Stimulated activated naive B cell treated with anti-CD40 and anti-IgM and Interleukin-4, amounts not matched to agents 10 μg/mL and 1 μg/mL and 100 μg/mL, for 72 hours (primary cell): ENCODE measurements at places on chromosomes 12 and 14.
A peak's percentile ranks its signal among the peaks of the same experiment; 100 is the strongest.

DNA sequence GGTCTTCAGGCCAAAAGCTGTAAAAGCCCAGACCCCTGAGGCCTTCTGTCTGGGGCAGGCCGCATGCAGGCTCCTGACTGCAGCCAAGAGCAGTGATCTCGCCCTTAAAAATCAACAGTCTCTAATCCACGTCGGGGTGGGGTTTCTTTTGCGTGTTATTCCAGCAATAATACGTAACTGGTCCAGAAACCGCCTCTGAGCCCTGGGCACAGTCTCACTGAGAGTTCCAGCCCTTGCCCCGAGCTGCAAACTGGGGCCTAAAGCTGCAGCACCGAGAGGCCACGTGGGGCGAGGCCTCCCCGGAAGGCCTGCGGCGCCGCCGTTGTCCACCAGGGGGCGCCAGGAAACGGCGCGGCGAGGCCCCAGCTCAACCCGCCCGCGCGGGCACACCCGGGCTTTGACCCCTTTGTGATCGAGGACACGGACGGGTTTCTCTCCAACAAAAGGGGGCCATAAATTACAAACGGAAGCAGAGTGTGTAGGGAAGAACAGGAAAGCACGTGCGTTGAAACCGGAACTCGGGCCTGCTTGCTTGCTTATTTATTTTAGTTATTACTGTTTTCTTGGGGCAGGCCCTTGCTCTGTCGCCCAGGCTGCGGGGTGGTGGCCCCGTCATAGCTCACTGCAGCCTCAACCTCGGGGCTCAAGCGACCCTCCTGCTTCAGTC lies 87.2 kb downstream of the NINJ2 start:
- DNase-seq: peak; percentile 79

- DNase-seq: no peak
These were observed 75.5 kb upstream of the FZD10 start for GRCh38 chr12:130086797-130087196.

DNA sequence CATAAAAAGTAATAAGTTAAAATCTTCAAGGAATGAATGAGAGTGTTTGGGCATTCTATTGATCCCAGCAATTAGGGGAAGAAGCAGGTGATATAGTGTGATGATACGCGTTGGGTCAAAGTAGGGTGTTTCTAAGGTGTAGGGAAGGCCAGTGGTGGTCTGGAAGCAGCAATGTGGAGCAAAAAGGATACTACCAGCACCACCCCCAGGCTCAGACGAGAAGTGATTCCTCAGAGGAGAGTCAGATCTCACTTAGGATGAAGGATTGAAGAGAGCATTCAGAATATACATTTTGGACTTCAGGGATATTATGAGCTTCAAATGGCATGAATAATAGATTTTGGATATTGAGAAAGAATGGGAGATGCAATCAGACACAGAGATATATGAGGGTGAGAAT lies 497.6 kb downstream of the RMST start:
- DNase-seq: no peak

DNA sequence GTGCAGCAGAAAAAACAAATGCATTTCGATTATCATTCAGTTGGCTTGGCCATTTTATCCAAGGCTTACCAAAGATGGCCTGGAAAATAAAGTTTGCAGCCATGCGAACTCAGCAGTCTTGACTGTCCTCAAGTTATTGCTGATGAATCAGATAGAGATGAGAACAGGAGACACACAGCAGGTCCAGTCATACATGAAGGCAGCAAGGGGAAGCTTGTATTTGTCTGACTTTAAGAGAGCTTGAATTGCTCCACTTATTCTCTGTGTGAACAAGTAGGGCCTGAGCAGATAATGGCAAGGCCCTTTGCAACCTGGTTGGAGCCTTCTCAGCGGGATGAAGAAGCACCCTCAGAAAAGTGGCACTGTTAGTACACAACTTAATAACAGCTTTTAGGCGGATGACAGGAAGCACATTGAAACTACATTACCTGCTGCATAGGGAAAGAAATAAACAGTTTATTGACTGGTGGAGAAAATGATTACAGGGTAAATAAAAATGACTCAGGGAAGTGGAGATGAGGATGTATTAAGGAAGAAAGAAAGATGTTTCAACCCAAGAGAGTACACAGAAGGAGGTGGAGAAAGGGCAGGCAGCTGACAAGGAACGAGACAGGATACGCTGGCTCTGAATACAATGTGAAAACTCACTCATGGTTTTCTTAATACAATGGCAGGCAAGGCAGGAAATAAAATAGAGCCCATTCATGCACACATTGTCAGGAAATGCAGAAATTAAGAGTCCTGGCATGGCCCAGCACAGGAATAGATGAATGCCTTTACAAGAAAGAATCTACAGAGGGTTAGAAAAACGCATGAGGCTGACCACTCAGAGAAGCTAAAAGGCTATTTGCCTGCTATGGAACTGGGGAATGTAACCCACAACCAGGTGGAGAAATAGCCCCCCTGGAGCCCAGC lies 128.4 kb downstream of the GALC start:
- DNase-seq: no peak

DNA sequence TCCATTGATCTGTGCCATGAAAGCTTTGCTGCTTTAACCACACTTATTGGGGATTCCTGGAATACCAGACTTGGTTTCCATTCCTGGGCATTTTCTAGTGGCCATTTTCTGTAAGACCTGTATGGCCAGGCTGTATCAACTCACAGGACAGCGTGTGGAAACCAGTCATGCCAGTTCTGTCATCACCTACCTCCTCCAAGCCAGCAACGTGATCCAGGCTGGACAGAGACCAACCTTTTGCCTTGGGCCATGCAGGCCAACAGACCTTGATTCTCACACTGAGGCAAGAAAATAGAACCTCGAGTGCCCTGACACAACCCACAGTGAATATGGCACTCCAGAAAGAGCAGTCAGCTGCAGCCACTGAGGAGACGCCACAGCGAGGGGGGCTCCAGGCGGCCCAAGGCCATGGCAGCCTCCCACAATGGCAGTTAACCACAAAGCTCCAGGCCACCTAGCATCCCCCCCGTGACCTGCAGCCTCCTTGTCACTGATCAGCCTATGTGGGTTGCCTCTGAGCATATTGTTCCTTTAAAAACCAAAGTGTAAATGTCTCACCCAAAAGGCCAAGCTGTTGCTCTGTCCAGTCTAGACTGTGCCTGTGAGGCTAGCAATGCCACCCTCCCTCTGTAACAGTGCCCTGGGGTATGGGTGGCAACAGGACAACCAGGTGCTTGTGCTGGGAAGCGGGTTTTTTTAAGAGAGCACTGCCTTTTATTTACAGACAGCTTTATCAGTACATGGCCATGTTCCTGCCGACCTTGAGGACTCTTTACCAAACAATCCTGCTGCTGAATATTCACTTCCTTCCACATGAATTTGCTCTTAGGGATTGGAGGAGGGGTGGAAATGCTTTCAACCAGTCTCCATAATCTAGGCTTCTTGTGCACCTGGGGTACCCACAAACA lies 168.7 kb upstream of the HIF1A start:
- no peak for DNase-seq

- no peak for DNase-seq
These were observed 14.3 kb downstream of the AGAP2 start for GRCh38 chr12:57724003-57724935.

DNA sequence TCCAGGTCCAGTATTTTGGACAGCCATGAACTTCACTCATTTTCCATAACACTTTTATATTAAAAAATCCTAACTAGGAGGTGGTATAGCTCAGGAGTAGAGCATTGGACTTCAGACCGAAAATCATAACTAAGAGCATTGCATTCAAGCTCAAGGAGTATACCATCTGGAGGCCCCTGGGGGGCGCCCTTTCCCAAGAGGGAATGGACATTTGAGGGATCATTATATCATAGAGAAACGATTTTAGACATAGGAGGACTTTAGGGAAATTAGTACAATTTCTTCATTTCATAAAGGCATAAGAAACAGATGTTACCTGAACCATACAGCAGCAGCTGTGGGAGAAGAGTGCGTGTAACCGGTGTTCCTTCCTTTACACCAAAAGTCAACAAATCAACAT lies 5.2 kb upstream of the ATG14 start:
- DNase-seq: no peak

DNA sequence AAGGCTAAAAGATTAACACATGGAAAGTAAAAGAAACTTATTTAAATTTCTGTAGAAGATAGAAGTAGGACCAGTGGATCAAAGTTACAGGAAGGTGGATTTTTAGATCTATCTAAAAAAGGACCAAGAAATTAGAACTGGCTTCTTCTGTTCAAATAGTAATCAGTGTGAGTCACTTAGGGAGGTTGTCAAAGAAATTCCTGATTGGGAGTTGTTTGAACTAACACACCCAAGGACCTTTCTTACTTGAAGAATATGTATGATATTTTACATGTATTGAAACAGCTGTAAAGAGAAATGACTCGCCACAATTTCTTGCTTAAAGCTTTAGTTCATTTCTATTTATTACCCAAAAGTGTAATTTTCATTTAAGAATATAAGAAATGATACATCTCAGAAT lies 256.9 kb downstream of the RAD51B start:
- no peak for DNase-seq

GRCh38 chr12:41777064-41777790 lies 367.4 kb downstream of the GXYLT1 start:
- no peak for DNase-seq

DNA sequence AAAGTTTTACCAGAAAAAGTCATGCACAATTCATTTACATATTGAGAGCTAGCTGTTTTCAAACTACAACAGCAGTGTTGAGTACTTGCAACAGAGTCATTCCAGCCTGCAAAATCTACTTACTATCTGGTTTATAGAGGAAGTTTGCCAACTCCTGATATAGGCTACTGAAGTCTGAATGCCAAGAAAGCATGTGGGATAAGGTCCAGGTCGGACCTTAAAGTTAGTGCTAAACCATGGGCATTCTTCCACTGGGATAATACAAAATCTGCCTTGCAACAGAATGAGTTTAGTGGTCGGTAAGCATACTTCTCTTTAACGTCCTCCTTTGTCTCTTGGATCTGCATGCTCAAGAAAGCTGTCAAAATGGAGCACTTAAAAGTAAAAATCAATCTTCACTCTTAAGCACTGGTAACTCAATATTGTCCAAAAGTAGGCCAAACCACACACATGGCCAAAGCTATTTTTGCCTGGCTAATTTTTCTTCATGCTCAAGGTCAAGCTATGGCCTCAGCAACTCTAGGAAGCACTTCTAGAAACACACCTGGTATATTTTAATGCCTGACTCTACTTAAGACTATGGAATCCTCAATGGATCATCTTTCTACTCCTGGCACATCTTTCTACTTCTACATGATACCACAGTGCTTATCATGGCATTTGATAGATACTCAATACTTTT lies 364.9 kb upstream of the KITLG start:
- DNase-seq: no peak

GRCh38 chr14:100445436-100446088 lies 122.4 kb downstream of the SLC25A47 start:
- DNase-seq: no peak

- no peak for DNase-seq
These were observed 47.8 kb downstream of the CCDC88C start for GRCh38 chr14:91369628-91370445.

GRCh38 chr12:112353393-112353792 lies 28.8 kb downstream of the HECTD4 start:
- DNase-seq: no peak

DNA sequence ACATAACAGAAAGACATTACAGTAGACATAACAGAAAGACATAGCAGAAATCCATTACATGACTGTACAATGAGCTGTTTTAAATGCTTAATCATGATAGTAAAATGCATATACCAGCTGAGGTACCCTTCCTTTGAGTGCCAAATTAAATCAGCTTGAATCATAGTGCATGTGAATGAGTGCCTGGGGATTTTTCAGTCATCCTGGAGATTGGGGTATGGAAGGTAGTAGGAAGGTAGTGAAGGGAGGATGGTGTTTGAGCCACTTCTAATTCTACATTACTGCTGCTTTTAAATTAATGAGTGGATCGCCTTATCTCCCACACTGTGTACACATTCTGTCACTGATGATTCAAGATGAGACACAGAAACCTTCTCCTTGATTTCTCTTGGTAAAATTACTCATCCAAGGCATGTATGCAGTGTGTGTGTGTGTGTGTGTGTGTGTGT lies 534.2 kb downstream of the LRFN5 start:
- no peak for DNase-seq

GRCh38 chr14:101200008-101200649 lies 296.6 kb upstream of the RTL1 start:
- no peak for DNase-seq

DNA sequence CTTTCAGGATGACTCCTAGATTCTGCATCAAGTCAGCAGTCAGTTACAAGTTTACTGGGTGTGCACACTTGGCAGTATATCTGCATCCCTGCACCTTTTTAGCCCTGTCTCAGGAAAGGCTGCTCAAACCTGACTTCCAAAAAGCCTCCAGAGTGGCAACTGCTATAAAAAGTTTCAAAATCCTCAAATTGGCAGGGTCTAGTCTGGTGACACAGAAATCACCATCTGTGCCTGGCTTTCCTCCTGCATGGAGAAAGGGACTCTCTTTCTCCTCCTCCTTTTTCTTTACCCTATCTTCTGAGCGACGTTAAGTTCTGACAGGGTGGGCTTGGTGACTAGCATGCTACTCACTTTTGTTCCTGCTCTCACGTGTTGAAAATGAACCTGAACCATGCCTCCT lies 679.5 kb downstream of the C12orf50 start:
- no peak for DNase-seq

GRCh38 chr14:105525861-105526775 lies at the start of gene TMEM121:
Gene TMEM121 (plus strand): TSS chr14:105526583. CDS start chr14:105528835, 2,252 bp downstream.
- no peak for DNase-seq

- no peak for DNase-seq
These were observed 100.3 kb downstream of the ERC1 start for GRCh38 chr12:1091350-1091749.

- no peak for DNase-seq
These were observed 32.3 kb downstream of the PLEKHG3 start for GRCh38 chr14:64736271-64737169.

DNA sequence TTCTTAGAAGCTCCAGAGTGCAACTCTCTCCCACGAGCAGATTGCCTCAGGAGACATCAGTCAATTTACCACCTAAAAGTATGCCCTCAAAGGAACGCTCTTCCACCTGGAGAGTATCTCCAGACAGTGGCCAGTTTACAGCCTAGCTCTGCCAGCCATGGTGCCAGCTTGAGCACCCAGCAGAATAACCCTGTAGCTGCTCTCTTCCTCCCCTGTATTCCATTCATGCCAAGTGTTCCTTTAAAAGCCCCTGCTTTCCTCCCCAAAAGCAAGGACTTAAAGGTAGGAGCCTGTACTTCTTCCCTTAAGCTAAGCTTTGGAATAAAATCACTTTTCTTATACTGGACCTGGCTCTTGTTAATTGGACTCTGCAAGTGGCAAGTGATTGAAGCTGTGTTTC lies 245.4 kb upstream of the TMEM132C start:
- no peak for DNase-seq

DNA sequence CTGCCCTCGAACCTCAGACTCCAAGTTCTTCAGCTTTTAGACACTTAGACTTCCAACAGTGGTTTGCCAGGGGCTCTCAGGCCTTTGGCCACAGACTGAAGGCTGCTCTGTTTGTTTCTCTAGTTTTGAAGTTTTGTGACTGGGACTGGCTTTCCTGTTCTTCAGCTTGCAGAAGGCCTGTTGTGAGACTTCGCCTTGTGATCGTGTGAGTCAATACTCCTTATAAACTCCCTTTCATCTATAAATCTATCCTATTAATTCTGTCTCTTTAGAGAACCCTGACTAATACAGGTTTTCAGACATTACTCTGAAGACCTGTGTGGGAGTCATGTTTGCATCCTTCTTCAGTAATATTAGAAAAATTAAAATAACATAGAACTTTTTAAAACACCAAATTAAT lies 289.1 kb downstream of the RMST start:
- DNase-seq: no peak
